ENCODE measurements at places on chromosomes 13 and 19. TPM values are rescaled to one million over a fixed set of nuclear protein-coding genes. Genes with fewer than 3 reads are reported as not detected.

Gene ONECUT3
- total RNA-seq: not detected

Gene HOMER3
- 60.2 TPM for total RNA-seq

Gene LENG1
- total RNA-seq: 4.2 TPM

Gene ZFP28
- 10.6 TPM for total RNA-seq

Gene LRRC8E
- total RNA-seq: 0.33 TPM

Gene LGALS14
- total RNA-seq: not detected

Gene MBD3L2
- total RNA-seq: not detected

Gene PSMD8
- 423 TPM for total RNA-seq

Gene TMEM59L
- not detected for total RNA-seq

Gene ATP4A
- not detected for total RNA-seq

Gene APOC4
- not detected for total RNA-seq

Gene ARRDC5
- total RNA-seq: 1.4 TPM

Gene PRKCG
- total RNA-seq: not detected

Gene COL4A1
- 1,633 TPM for total RNA-seq

Gene TNNI3
- total RNA-seq: not detected

Gene OR1I1
- total RNA-seq: not detected

Gene POU2F2
- total RNA-seq: 2.4 TPM

Gene GRIN2D
- 0.19 TPM for total RNA-seq

Gene CABP5
- total RNA-seq: not detected

Gene TMEM161A
- 10.1 TPM for total RNA-seq

Gene RNF126
- 29.7 TPM for total RNA-seq

Gene CDX2
- not detected for total RNA-seq

Gene RAP2A
- total RNA-seq: 36.4 TPM

Gene APC2
- total RNA-seq: 0.22 TPM

Gene PLA2G4C
- total RNA-seq: 3.5 TPM

Gene PODNL1
- 1.1 TPM for total RNA-seq

Gene ZIK1
- total RNA-seq: 2.9 TPM

Gene STOML3
- total RNA-seq: not detected

Gene ZNF45
- total RNA-seq: 8.7 TPM
